HEK293T (cell line): ENCODE measurements at places on chromosomes 3 and 15.

DNA sequence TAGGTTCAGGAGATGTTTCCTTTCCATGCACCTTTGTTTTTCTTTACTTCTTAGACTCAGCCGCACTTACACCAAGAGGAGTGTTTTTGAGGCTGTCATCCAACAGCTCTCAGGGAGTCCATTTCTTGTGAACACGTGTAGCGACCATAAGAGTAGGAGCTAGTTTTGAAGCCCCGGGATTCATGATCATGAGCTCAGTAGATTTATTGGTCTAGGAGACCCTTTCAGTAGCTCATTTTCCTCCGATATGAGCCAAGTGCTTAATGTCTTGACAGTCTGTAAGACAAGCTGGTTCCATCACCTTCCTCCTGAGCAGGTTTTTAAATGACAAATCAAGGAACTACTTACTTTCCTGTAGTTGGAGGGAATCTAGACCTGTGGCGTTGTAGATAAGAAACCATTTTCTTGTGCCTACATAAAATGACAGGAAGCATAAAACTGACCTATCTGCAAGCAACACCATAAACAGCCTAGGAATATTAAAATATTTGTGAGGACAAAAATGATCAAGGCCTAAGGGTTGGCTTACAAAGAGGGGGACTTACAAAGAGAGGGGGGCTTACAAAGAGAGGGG lies 172.6 kb upstream of the BHLHE40 start:
- DNase-seq: no peak

DNA sequence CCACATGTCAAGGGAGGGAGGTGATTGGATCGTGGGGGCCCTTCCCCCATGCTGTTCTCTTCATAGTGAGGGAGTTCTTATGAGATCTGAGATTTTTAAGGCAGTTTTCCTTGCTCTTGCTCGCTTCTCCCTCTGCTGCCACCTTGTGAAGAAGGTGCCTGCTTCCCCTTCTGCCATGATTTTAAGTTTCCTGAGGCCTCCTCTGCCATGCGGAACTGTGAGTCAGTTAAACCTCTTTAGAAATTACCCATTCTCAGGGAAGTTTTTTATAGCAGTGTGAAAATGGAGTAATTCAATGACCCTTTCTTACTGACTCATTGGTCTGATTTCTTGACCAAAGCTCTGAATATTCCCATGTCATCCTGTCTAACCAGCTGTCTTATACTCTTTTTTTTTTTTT lies 484.4 kb upstream of the TPRG1 start:
- DNase-seq: no peak

DNA sequence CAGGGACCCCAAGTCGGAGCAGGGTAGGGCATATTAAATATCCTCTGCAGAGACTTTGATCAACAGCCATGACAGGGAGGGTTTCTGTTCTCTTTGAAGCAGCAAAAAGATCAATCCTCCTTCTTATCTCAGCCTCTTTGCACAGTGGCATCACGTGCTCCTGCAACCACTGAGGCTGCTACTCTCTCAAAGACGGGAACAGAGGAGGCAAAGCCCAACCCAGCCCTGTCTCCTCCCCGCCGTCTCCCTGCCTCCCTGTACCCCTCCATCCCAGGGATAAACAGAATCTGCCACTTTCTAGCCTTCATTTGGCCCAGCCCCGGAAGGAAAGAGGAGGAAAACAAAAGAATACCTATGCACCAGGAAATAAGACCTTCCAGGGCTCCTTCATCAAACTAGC lies 7.5 kb upstream of the TBC1D21 start:
- DNase-seq: no peak

DNA sequence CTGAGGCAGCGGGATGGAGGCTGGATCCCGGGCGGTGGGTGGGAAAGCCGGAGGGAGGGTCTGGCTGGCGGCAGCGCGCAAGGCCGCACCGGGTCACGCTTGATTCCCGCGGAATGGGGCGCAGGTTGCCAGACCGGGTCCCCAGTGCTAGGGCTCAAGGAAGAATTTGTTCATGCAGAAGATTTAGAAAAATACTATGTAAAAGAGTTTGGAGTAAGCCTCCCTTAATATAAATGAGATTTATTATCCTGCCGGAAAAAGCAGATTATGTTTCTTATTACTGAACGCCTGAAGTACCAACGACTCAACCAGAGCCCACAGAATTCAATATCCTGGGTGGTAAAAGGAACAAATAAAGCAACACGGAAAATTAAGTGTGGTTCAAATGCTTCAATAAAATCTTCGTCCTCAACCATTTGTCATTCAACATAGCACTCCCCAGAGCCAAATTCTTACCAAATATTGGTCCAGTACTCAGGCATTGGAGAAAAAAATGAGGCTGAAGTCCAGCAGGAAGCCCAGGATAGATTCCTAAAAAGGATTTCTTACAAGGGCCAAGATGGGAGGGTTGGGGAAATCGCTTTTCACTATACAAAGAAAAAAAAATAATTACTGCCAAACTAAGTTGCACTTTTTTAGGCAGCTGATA lies 1.2 kb upstream of the ZBTB20 start:
- no peak for DNase-seq

GRCh38 chr3:10357592-10358308 lies 36.8 kb upstream of the SEC13 start:
- DNase-seq: no peak

DNA sequence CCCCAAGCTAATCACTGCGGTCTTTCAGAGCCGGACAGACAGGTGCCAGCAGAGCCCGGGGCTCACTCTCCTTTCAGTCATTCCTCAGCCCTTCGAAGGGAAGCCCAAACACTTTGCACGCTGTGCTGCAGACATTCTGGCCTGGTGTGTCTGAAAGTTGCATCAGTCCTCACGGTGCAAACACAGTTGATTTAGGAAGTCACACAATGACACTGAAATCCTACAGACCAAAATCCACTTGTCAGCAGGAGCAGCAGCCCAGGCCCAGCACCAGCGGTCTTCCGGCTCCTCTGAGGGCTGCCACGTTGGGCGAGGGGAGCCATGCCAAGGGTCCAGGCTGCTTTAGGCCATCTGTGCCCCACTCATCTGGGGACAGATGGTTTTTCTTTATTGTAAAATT lies 61.6 kb downstream of the RGMA start:
- DNase-seq: no peak
